ENCODE measurements at places on chromosomes 7 and 10.

- DNase-seq: no peak
Observed at GRCh38 chr10:84626397-84627087, 298.2 kb downstream of the CCSER2 start.

GRCh38 chr7:92397542-92397941 is 49.7 kb upstream of the GATAD1 start:
- no peak for DNase-seq

- no peak for DNase-seq
Observed at GRCh38 chr7:116702046-116702785, 30.2 kb downstream of the MET start.

- DNase-seq: peak; percentile 27
Observed at GRCh38 chr10:69335063-69335587, 56.8 kb downstream of the HK1 start.

GRCh38 chr10:22342421-22342820 is 2.9 kb upstream of the SPAG6 start:
- DNase-seq: no peak

GRCh38 chr7:54080971-54081370 is 461.2 kb upstream of the VSTM2A start:
- no peak for DNase-seq

DNA sequence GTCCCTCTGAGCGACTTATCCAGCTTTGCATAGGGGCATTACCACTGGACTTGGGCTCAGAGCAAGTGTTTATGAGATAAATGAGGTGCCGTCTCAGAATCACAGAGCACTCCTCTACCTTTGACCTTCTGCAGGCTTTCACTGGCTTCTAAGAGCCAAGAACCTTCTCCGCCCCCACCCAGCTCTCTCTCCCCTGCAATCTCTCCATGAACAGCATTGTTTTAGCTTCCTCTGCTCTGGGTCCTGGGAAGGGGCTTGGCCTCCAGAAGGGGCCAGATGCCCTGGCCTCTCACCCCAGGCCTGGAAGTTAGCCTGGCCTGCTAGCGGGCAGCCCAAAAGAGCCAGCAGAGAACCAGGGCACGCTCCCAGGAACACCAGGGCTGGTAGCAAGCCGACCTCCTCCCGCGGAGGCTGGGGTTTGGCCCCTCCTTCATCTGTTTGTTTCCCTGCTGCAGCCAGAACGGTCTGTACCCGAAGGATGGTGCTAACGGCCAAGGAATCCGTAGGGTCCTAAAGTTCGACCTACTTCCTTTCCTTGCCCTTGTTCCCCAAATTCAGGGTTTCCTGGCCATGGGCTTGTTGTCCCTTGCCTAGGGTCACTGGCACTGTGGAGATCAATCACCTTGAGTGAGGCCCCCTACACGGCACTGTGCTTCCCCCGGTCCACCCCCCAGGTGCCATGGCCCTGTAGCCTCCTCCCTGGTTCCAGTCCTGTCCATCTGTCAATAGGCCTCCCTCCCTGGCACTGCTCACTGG is 18.7 kb upstream of the DDIT4 start:
- DNase-seq: no peak

GRCh38 chr7:121083138-121083789 is 94.8 kb downstream of the CPED1 start:
- DNase-seq: no peak

DNA sequence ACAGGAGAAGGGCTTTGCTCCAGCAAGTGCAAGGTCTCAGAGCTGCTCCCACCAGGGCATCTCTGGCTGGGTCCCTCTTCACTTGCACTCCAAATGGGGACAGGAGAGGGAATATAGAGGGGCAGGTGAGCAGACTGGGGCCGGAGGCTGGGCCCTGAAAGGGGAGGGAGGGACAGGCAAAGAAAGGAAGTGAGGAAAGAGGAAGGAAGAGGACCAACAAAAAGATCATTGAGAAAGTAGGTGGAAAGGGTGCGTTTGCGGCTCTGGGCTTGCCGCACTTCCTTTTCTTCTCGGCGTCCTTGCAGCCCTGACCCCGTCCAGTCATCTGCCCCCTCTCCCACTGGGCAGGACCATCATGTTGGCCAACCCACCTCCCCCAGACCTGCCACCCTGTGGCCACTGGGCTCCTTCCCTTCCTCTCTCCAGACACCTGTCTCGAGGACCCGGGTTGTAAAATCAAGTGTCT is 14.0 kb downstream of the ITPRIP start:
- DNase-seq: no peak

DNA sequence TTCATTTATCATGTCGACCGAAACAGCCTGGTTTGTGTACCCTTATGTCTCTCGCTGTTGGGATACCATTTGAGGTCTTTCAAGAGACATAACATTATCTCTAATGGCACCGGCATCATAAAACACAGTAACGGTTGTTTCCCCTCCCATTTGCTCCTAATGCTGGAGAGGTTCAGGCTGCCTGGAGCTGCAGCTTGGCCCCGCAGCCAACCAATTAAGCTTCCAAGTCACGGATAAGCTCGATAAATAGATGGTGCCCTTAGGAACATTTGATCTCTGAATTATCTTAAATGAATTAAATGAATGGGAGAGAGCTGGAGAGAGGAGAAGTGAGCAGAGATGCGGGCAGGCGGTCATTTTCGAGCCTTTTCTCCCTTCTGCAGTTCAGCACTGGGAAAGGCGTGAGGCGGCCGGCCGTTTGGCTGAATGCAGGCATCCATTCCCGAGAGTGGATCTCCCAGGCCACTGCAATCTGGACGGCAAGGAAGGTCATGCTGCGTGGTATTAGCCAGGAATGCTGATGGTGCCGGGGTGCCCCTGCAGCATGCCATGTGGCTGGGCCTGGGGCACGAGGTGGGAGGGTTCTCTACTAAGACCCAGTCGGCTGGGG is 12.6 kb downstream of the CPA4 start:
- no peak for DNase-seq

DNA sequence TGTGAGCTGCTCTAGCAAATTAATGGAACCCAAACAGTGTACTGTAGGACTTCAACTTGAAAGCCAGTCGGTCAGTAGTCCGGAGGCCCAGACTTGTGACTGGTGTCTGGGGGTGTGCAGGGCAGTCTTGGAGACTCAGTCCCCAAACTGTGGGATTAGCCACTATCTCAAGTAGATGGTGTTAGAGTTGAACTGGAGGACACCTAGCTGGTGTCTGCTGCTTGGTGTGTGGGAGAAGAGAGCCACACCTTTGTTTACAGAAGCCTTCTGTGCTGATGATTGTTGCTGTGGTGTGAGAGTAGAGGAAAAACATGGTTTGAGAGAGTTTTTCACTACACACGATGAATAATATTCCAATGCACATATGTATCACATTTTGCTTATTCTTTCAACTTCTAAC is 47.4 kb downstream of the CUL2 start:
- no peak for DNase-seq

- DNase-seq: no peak
Observed at GRCh38 chr7:128389618-128390329, 20.0 kb downstream of the IMPDH1 start.

All from stimulated activated naive CD4-positive, alpha-beta T cell treated with Interleukin-2 at 50 U/mL for 16 hours (primary cell).